Renal cortical epithelial cell (primary cell): ENCODE measurements at places on chromosomes 16 and 17. TPM values are rescaled to one million over a fixed set of nuclear protein-coding genes. Genes with fewer than 3 reads are reported as not detected.

SDR42E1 gene
- 17.9 and 20.8 TPM in 2 replicates for total RNA-seq

BCAS3 gene
- 13.5 and 39.6 TPM in 2 replicates for total RNA-seq

EFCAB5 gene
- 4.7 TPM in 2 replicates for total RNA-seq

CNP gene
- total RNA-seq, result 51.4 and 78.5 TPM in 2 replicates

SPECC1 gene
- total RNA-seq, result 88.7 and 144 TPM in 2 replicates

IL21R gene
- total RNA-seq, result under 0.01 TPM in 1 of 2 replicates, not detected in the other

SBK1 gene
- 0.35 and 0.70 TPM in 2 replicates for total RNA-seq

ITGAD gene
- total RNA-seq, result not detected in 2 replicates

COPS3 gene
- 63.6 and 105 TPM in 2 replicates for total RNA-seq

EPX gene
- not detected in 2 replicates for total RNA-seq

TMEM204 gene
- total RNA-seq, result 0.10 TPM in 1 of 2 replicates, not detected in the other

- DNase-seq, result no peak
Observed at GRCh38 chr17:34375426-34375997, 12.5 kb upstream of the CCL1 start.

- DNase-seq, result no peak
Observed at GRCh38 chr17:36034127-36034526, 16.4 kb upstream of the CCL23 start.

DNA sequence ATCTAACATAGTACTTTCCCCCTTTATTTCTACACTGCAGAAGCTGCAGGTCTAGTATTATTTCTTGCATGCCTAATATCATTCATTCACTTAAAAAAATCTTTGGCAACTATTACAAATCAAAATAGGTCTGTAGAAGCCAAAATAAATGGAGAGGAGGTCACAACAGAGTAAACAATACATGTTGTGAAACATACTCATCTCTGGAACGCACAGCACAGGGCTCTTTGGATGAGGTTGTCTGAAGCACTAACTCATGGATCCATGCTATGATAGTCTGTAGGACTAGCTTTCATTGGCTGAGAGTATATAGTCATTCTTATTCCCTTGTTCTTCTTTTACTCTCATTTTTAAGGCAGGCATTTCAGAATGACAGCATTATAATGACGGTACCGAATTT lies 21.3 kb downstream of the MYO1D start:
- no peak for DNase-seq

- DNase-seq, result no peak
Observed at GRCh38 chr16:49937886-49938285, 82.0 kb upstream of the ZNF423 start.

DNA sequence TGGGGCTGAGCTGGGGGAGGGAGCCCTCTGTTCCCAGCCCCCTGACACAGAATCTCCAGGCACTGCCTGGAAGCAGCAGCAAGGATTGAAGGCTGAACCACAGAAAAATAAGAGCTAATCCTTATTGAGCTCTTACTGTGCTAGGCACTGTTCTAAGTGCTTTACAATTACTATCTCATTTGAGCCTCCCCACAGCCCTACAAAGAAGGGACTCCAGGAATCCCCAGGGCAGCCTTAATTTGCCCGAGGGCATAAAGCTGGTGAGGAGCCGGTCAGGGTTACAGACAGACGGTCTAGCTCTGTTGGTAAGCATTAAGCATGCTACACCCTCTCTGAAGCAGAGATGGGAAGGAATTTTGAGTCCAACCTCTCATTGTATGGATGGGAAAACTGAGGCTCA lies 7.0 kb downstream of the SAMD14 start:
- no peak for DNase-seq

DNA sequence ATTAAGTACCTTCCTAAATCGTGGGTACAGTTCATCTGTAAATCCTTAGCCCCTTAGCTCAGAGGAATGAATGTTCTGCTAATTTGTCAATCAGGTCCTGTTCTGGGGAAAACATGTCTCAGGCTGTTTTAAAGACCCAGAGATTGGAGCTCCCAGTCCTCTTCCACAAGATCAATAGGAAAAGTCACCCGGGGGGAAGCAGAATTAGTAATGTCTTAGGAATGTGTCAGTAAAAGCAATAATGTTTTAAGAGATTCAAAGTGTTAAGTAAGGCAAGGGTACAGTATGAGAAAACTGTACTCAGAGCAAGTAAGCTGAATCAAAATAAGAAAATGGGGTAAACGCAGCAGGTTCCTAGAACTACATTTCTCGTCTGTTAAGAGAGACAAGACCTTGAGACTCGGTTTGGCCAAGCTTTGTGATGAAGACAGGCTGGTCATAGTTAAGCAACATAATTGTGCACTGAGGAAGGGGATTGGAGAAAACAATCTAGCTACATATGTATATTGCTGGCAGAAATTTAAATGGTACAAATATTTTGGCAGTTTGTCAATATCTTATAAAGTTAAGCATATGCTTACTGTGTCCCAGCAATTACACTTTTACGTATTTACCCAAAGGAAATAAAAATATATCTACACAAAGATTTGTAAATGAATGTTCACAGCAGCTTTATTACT lies 192.9 kb upstream of the C17orf78 start:
- peak; percentile 67 for DNase-seq

DNA sequence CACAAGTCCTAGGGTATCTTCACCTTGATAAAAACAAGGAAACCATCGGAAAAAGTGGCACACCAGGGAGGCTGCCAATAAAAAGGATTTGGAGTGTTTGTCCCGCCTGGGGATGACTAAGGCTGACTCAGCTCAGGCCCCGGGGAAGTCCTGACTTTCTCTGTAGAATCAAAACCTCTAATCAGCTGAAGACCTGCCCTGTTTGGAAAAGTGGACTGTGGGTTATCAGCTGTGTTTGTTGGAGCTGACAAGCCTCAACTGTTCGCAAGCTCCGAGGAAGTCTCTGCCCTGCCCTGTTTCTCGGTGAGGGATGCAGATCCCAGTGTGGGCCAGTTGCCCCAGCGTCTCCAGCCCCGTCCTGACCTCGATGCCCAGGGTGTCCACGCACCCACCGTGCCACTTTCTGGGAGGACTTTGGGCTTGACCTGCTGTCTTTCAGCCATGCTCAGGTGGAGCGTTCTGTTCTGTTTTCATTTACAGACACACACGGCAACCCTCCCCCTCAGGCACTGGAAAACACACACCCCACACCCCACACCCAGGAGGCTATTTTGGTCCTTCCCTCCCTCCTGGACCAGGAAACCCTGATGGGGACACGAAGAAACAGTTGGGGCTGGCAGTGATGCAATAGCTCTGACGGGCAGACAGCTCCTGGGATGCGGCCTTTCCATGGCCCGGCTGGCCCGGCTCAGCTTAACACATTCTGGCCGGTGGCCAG lies 27.6 kb upstream of the PITPNA start:
- peak; percentile 85 for DNase-seq

DNA sequence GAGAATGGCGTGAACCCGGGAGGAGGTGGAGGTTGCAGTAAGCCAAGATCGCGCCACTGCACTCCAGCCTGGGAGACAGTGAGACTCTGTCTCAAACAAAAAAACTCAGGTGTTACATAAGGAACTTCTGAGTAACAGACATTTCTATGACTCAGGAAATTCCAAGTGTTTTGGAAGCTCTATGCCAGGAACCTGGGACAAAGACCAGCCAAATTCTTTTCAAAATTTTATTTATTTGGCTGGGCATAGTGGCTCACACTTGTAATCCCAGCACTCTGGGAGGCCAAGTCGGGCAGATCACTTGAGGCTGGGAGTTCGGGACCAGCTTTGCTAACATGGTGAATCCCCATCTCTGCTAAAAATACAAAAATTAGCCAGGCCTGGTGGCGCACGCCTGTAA lies 5.2 kb upstream of the SH2B1 start:
- DNase-seq, result peak; percentile 39

GRCh38 chr17:42653179-42654124 lies 5.6 kb upstream of the TUBG2 start:
- DNase-seq, result no peak
